ENCODE measurements at places on chromosomes 2 and 18.

DNA sequence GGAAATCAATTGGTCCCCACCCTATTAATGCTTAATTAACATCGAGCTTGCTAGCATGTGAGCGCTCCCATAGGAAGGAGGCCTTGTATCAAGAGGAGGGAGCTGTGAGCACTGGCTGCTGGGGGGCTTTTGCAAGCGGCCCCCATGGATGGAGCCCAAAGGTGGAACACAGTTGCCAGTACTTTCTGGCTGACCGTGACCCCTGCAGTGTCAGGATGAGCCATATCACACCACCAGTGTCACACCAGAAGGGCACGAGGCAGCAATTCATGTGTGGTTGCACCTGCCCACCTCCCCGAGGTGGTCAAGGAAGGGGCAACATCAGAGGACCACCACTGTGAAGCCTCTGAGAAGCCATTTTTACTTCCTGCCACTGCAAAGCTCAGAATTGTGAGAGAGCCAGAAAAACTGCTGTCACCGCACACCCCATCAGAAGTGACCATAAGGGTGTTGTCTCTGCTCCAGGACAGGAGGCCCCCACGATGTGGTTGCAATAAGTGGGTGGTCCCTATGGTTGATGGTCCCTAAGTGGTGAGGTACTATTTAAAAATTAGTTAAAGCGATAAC, 99.8 kb upstream of the RAB6C start:
- DNase-seq = no peak

DNA sequence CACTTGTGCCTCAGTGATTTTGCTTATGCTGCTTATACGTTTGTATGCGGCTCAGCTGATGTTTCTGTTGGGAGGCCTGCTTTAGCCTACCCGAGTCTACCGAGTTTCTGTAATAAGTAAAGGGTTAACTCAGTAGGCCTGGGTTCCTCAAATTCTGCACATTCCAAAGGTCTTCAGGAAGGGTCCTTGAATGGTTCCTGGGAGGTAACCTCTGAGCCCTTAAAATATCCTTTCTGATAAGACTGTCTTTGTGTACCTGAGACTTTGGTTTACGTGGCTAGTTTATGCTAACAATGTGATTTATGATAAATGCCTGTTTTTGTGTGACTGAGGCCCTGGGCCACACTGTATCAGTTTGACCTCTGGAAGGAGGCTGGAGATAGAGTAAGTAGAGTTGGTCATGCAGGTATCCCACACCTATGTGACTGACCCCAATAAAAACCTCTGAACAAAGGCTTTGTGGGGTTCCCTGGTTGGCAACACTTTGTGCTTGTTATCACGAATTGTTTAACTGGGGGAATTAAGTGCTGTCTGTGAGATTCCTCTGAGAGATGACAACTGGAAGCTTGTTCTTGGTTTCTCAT, 18.9 kb upstream of the PNPT1 start:
- DNase-seq = no peak

- DNase-seq = no peak
Observed at GRCh38 chr18:49610022-49610445, 48.2 kb downstream of the LIPG start.

- DNase-seq = no peak
Observed at GRCh38 chr2:159075727-159076126, 107.3 kb downstream of the TANC1 start.

DNA sequence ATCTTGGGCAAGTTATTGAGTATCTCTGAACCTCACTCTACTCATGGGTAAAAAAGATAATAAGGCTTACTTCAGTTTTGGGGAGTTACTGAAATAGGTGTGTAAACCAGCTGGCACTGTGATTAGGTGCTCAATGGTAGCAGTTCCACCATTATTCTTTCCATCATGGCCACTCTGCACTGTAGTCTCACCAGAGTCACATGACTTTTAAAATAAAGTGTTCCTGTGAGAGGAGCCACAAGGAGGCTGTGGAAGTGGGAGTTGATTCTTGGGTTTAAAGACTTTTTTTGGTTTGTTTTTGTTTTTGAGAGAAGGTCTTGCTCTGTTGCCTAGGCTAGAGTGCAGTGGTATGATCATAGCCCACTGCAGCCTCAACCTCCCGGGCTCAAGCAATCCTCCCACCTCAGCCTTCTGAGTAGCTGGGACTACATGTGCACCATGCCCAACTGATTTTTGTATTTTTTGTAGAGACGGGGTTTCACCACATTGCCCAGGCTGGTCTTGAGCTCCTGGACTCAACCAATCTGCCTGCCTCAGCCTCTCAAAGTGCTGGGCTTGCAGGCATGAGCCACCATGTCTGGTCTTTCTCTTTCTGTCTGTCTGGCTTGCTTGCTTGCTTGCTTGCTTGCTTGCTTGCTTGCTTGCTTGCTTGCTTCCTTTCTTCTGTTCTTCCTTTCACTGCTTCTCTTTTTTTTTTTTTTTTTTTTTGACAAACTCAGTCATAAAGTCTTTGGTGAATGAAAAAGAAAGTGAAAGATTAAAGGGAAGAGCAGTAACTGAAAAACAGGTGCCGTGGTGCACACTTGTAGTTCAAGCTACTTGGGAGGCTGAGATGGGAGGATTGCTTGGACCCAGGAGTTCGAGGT, 21.2 kb upstream of the ACVR1 start:
- DNase-seq = no peak

- no peak for DNase-seq
Observed at GRCh38 chr2:205712508-205712907, 30.2 kb downstream of the NRP2 start.

DNA sequence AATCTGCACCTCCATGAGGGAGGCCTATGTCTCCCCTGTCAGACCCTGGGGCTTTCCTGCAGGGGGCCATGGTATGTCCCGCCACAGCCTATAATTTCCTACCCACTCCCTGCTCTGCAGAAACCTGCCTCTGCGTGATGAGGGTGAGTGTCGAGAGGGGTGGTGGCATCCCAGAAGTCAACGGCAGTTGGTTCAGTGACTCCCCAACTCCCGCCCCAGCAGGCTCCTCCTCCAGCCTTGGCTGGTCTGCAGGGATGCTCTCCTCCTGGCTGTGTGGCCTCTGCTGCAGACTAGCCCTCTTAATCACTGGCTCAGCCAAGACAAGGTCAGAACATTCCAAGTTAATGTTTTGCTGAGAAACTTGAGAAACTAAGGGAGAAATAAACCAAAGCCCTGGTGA, 13.3 kb downstream of the CELF4 start:
- no peak for DNase-seq

GRCh38 chr2:167335541-167335992, 447.3 kb downstream of the XIRP2 start:
- no peak for DNase-seq

Measured in erythroblast (primary cell).